ENCODE measurements at places on chromosomes 13 and 19.

- peak; percentile 48 for DNase-seq
These were observed 12.3 kb upstream of the GNG8 start for GRCh38 chr19:46648060-46648960.

- DNase-seq, result no peak
These were observed 43.0 kb downstream of the COL4A2 start for GRCh38 chr13:110350049-110350448.

DNA sequence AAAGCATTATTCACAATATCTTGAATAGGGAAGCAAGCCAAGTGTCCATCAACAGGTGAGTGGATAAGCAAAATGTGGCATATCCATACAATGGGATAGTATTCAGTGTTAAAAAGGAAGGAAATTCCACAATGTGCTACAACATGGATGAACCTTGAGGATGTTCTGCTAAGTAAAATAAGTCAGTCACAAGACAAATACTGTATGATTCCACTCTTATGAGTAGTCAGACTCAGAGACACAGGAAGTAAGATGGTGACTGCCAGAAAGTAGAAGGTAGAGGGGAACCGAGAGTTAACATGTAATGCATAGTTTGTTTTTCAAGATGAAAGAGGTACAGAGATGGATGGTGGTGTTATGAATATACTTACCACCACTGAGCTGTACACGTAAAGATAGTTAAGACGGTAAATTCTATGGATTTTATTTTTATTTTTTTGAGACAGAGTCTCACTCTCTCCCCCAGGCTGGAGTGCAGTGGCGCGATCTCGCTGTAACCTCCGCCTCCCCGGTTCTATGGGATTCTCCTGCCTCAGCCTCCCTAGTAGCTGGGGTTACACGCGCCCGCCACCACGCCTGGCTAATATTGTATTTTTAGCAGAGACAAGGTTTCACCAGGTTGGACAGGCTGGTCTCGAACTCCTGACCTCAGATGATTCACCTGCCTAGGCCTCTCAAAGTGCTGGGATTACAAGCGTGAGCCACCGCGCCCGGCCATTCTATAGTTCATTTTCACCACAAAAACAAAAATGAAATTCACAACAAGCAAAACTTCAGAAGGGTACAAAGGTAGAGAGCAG, 1.0 kb upstream of the CHAMP1 start:
- DNase-seq, result no peak

DNA sequence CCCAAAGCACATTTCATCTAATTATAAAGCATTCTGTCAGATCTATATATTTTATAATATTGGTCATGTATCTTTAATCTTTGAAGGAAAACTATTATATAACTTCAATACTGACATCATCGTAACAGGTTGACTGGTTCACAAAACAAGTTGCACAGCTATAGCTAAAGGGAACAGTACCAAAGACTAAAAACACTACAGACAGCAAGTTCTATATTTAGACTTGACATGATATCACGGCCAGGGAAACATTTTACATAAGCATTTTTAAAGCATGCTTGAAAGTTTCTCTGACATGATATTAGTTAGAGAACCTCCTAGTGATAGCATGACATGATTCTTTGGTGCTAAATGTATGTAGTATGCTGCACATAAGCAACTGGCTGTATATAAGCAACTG, 182.5 kb downstream of the NDFIP2 start:
- DNase-seq, result no peak

- no peak for DNase-seq
These were observed 68.4 kb upstream of the ARHGEF7 start for GRCh38 chr13:111046590-111047141.

DNA sequence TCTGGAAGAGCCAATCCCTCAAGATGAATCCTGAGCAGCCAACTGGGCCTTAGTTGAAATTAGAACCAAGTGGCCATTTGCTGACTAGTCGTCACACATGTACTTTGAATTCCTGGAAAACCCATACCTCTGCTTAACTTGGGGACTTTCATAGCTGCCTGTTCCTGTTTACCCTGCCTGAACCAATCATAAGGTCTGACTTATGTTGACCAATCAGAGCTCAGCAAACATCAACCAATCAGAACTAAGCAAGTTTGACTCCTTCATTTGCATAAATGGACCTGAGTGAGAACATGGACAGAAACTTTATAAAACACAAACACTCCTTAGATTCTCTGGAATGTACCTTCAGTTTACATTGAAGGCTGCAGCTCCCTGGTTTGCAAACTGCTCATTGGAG, 50.8 kb downstream of the LATS2 start:
- DNase-seq, result no peak

DNA sequence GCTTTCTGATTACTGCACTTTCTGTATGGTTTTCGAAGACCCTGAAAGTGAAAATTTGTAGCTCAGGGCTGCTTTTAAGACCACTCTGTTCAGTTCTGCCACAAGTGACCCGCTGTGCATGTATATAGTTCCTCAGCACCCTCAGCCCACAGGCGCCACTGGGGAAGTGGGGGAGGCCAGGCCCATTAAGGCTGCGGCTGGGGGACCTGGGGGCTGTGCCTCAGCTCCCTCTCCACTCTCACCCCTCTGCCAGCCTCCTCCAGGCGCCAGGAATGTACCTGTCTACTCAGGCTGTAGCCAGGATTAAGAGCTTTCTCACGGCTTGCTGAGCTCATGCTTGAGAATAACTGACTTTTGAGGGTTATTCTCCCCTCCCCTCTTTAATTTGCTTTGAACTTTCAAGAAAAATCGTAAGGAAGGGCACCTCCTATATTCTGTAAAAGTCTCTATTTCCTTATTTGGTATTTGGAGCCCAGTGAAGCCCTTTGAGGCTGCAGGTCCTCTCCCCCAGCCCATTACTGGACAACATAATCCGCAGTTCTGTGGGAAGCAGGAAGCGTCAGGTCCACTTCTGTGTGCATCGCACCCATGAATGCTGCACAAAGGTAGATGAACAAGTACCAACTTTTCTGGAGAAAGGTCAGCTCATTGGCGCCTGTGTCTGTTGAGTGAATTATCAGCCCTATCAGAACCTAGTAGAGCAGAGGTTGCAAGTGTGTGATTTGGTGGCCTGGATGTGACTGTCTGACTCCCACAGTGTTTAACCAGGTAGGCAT, 29.6 kb downstream of the GJA3 start:
- DNase-seq, result no peak

DNA sequence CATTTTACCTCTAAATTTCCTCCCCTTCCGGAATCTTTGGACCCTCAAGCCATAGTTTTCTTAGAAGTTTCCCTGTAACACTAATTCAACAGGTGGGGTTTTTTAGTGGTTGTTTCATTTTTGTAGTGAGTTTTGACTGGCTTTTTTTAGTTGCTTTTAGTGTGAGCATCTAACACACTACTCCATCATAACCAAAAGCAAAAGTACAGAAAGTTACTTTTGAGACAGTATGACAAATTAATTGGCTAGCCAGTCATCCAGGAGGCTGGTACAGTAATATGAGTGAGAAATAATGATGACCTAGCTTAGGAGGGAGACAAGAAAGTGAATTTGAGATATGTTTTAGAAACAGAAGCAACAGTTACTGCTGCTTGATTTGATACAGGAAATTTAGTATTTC, 71.5 kb downstream of the DNAJC15 start:
- no peak for DNase-seq

DNA sequence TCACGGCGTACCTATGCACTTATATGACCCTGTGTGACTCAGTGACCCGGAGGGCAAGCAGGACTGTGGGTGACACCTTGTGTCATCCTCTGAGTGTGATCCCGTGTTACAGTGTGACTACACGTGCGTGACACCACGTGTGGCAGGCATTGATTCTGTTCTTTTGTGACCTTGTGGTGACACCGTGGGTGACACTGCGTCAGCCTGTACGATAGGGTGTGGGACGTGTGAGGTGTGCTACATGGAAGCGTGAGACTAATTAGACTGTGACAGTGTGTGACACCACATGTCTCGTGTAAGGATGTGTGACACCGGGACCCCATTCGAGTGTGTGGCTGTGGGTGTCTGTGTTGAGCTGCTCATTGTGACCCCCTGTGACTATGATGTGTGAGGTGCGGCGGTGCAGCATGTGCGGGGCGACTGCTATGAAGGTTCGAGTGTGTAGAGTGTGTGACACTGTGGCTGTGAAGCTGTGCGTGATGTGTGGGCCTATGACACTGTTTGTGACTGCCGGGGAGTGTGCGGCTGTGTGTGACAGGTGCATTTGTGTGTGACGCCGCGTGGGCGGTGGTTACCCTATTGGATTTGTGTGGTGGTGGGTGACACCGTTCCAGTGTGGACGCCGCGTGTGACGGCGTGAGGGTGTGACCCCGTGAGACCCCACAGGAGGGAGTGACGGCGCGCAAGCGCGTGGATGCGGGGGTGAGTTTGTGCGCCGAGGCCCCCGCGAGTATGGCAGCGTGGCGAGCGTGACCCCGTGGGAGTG, 399 bp upstream of the SPTBN4 start:
- DNase-seq, result no peak

DNA sequence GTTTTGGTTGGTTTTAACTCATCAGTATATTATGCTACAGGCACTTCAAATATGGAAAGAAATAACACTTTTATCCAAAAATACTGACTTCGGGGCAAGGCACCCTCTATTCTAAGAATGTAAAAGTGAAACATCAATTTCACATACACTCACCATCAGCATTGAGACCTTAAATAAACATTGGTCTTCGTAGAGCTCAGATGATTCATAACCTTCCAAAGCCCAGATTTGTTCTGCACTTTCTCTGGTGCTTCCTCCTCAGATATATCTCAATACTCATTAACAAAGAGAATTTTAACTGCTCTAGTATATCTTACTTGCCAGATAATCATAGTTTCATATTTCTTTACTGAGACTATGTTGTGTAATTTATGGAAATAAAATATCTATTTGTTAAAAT, 794.3 kb downstream of the LIG4 start:
- DNase-seq, result no peak

DNA sequence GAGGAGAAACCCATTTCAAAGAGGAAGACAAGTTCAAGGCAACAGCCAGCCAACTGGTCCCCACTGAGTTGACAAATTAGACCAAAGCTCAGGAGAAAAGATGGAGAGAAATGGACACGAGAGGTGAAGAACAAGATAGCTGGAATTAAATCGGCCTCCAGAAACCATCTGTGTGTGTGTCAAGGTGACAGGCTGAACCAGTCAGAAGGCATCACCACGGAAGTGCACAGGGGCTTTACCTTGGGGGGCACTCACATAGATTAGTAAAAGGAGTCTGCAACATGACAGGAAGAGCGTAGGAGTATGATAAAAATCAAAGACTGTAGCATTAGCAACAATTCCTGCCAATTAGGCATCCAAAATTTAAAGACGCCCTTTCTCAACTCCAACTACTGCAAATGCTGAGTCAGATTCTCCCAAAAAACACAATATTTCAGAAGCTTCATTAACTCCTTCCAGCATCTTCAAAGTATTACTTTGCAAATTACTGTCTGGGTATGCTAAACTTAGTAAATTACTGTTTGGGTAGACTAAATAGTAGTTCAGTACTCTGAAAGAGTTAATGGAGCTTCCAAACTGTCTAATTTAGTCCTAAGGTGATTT, 66.2 kb downstream of the FOXO1 start:
- no peak for DNase-seq

DNA sequence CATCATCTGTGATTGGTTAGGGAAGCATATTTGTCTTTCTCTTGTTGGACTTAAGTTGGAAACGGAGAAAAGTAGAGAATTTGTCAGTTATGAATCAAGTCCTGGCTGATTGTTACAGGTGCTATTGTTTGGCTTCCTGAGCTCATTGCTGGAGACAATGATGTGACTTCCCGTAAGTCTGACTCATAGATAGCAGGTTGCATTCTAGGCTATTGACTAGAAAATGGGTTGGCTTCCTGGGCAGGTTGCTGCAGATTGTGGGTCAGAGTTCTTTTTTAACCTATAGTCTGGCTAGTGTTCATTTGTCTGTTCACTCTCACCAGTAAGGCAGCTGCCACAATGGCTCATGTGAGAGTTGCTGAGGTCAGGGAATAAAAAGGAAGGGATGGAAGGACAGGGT, 101.5 kb downstream of the CCNA1 start:
- no peak for DNase-seq

DNA sequence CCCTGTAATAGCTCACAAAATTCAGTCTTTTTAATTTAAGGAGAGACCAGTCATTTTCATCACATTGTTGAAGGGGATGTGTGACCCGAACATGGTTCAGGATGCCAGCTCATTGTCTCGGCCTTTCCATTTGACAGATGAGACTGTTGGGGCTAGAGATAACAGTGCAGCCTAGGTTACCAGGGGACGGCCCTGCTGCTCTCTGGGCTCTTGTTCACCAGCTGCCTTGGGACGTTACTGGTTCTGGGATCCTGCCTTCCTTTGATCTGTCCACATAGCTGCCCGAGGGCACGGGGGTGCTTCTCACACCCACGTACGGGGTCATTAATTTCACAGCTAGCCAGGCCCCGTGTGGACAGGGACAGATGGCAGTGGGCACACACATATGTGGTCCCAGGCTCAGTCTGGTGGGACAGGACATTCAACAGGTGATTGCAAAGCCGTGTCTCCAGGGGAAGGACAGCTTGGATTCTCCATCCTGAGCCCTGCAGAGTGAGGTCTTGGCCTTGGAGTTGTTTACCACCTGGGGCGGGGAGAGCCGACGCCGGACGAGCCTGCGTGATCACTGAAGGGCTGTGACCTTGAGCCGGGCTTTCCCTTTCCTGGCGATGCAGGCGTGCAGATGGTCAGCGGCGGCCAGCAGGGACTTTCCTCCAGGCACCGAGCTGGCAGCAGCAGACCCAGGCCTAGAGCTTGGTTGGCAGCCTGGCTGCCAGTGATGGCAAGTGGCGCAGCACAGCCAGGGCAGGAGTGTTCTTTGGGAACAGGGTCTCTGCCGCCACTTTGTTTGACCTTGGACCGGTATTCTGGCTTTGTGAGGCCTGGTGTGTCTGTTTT, 26.7 kb upstream of the NPAS1 start:
- no peak for DNase-seq

- peak; percentile 93 for DNase-seq
These were observed 2.6 kb upstream of the PRKCG start for GRCh38 chr19:53879140-53880081.

- no peak for DNase-seq
These were observed 69.1 kb downstream of the CELF5 start for GRCh38 chr19:3293560-3293959.

- DNase-seq, result no peak
These were observed 66.5 kb downstream of the DGKH start for GRCh38 chr13:42114912-42115311.

GRCh38 chr19:5091018-5091683, 122.2 kb downstream of the KDM4B start:
- peak; percentile 75 for DNase-seq

GRCh38 chr13:27309401-27309958, 38.9 kb downstream of the RASL11A start:
- DNase-seq, result no peak

DNA sequence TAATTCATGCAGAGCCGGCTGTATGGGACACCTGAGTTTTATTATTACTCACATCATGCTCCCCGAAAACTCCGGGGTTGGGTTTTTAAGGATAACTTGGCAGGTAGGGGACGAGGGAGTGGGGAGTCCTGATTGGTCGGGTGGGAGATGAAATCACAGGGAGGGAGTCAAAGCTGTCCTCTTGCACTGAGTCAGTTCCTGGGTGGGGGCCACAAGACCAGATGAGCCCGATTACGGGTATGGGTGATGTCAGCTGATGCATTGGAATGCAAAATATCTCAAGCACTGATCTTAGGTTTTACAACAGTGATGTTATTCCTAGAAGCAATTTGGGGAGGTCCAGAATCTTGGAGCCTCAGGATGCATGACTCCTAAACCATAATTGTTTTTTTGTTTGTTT, 18.6 kb upstream of the COG3 start:
- DNase-seq, result no peak

- DNase-seq, result no peak
These were observed 1376.3 kb upstream of the SLC10A2 start for GRCh38 chr13:104442536-104442935.
